Kidney (tissue), 22 donors: ENCODE measurements at places on chromosomes 11 and 22. TPM values are rescaled to one million over a fixed set of nuclear protein-coding genes. Genes with fewer than 3 reads are reported as not detected.

TCN2 gene
- 174 TPM for polyA plus RNA-seq

SHANK3 gene
- 8.8 TPM for polyA plus RNA-seq

GP1BB gene
- polyA plus RNA-seq, result 4.1 TPM

LIF gene
- 0.67 TPM for polyA plus RNA-seq

CSF2RB gene
- 1.0 TPM for polyA plus RNA-seq

PLAAT5 gene
- polyA plus RNA-seq, result 7.6 TPM

SLC17A6 gene
- polyA plus RNA-seq, result not detected

KCNJ11 gene
- 3.6 TPM for polyA plus RNA-seq

POLD4 gene
- polyA plus RNA-seq, result 174 TPM

DNA sequence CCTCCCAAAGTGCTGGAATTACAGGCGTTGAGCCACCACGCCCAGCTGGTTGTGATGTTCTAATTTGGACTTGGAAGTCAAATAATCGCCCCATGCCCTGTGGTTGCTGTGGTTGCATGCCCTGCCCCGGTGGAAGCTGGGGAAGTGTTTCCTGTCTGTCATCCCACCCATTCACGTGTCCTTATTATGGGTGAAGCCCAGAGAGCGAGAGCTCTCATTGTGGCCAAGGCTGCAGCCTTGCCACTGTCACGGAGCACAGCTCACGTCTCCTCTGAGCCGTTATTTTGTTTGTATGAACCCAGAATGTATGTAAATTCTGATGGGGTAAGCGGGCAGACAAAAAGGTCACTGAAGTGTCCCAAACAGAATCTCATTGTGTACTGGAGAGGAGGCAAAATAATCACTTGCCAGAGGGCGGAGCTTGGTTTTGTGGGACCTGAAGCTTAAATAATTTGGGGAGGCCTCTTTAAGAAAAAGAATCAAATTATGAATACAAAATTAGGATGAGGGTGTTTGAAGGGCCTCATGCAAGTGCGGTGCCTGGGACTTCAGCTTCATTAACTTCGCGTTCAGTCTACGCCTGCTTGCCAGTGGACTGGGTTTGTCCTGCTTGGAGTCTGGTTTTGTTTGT lies 25.8 kb upstream of the TREH start:
- no peak for DNase-seq

DNA sequence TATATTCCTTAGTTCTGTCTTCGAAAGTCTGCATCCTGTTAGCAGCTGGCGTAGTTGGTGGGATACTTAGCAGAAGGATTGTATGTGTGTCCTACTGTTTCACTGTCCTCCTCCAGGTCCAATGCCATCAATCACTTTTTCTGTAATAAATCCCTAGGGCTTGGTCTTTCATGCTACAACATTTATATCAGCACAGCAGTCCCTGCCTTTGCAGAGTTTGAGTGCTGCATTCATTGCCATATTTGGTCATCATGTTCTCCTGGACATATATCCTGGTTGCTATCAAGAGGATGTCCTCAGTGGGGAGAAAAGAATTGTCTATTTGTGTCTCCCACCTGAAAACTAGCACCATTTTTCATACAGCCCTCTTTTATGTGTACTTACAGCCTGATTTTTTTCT lies 67.0 kb downstream of the OR5AK2 start:
- DNase-seq, result peak; percentile 17

GRCh38 chr22:33326540-33327295 lies 268.5 kb upstream of the SYN3 start:
- no peak for DNase-seq

- no peak for DNase-seq
Observed at GRCh38 chr11:96112192-96113128, 188.6 kb upstream of the MTMR2 start.

DNA sequence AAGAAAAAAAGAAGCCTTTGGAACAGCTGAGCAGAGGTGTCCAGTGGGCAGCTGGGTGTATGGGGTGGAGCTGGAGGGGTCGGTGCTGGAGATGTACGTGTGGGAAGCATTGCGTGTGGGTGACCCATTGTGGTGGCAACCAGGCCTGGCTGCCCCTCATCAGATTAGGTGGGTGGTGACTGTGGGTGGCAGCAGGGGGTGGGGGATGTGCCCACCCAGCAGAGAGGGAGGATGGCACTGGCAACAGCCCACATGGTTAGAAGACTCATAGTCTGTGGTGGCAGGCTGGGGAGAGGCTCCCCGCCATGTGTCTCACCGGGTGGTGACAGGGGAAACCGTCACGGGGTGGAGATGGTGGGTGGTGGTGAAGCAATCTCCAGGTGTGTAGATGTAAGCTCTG lies 27.6 kb downstream of the TP53I11 start:
- DNase-seq, result no peak

DNA sequence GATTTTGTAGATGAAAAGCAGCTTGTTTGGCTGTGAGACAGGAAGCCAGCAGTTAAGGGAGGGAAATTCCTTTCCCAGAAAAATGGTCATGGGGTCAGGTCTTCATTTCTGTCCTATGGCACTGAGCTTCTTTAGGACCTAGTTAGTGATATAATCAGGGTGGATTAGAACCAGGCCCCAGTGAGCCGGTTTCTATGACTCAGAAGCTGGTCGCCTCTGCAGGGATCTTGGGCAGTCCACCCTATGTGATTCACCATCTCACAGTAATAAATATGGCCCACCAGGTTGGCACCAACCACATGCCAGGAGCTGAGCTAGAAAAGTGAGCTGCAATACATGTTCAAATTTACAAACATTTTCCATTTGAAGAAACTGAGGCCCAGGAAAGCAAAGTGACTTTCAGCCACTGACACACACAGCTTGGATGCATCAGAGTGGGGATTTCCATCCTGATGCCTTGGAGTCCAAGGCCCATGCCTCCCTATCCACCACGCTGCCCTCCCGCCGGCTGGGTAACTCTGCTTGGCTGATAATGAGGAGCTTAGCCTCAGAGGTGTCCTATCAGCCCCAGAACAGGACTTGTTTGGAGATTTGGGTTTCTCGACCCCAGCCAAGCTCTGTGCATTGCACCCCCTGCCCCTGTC lies 42.0 kb downstream of the CD82 start:
- no peak for DNase-seq

DNA sequence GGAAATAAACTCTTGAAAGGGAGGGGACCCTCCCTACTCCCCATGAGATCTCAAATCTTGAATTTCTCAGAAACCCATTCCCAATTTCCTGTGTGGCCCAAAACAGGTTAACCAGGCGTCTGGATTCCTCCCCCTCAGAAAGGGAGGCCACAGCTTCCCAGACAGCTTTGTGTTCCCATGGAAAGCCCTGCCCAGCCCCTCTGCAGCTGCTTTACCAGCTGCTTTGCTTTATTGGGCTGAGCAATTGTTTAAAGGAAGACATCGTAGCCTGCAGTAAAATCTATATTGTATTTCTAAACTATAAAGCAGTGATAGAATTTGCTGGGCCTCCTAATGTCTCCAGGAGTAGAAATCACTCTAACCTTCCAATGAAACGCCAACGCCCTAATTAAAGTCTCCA lies 97.4 kb downstream of the CHST1 start:
- DNase-seq, result no peak

- DNase-seq, result no peak
Observed at GRCh38 chr11:36492724-36493304, 17.3 kb downstream of the TRAF6 start.

- no peak for DNase-seq
Observed at GRCh38 chr22:24355574-24355973, 71.8 kb upstream of the ADORA2A start.

DNA sequence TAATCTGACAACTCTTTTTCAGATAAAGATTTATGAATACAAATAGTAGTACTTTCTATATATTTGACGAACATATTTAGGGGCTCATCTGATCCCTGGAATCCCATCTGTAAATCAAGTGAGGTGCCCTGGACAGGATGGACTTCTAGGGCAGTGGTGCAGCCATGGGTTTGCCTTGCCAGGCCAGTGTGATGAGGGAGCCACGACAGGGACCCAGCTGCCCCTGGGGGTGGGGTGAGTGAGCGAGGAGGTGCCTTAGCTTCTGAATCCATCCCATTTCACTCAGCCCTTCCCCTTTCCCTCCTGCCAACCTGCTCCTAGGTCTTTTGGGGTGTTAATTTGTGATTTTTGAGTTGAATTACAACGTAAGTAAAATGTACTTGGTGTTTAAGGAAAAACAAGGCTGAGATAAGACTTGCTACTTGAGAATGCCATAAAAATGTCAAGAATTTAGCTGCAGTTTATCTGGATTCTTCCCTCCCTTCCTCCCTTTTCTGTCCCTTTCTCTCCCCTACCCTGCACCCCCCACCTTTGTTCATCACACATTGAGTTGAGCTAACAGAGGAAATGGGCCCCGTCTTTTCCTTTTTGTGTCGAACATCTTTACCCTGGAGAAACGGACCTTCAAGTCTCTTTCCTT lies 60.8 kb downstream of the PPFIBP2 start:
- DNase-seq, result peak; percentile 45

- no peak for DNase-seq
Observed at GRCh38 chr11:93131709-93132108, 66.1 kb downstream of the SLC36A4 start.

DNA sequence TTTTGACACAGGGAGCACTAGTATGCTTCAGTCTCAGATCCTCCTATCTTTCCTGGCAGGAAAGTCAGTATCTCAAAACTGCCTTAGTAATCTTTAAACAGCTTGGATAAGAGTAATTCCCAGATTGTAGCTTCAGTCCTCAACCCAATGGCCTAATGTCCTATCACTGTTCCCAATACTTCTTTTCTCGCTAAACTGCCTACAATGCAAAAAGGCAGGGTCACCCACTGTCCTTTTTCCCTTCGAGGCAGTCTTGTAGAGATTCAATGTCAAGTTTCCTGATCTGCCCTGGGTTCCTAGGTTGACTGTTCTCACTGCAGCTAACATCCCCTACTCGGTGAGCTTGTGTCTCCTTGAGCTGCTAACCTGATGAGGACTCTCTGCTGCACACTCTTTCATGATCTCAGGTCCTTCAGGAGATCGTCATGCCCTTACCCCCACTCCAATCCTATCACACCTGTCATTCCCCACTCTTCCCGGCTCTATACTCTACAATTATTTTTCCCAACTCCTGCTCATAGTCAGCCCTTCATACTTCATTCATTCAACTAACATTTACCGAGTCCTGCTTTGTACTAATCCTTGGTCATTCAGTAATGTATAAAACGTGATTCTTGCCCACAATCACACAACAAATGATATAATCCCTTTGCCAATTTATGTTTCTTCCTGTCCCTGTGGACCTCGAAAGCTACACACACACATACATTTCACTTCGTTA lies 904 bp downstream of the C2CD3 start:
- DNase-seq, result peak; percentile 3

GRCh38 chr11:19558189-19558986 lies 154.2 kb upstream of the NAV2 start:
- DNase-seq, result no peak

DNA sequence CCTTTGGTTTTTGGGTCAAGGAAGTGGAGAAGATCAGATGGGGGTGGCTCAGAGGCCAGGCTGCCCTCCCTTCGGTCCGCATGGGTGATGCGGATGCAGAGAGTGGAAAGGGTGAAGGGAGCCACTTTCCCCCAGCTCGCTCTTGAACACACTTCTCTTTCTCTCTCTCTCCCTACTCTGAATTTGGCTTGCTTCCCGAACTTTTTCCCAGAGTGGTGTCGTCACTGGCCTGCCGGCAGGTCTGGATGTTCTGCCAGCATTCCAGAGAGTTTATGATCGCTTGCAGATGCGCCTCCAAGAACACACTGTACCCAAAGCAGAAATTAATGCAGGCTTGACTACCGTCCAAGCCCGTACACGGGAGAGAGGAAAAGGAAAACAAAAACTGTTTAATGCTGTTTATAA lies 103.2 kb downstream of the ZBTB16 start:
- DNase-seq, result peak; percentile 92

GRCh38 chr11:10762185-10762584 lies 11.1 kb downstream of the CTR9 start:
- no peak for DNase-seq

GRCh38 chr11:60040109-60040508 lies at the start of gene OOSP2:
Gene OOSP2 (plus strand): TSS chr11:60040409. CDS start chr11:60040460, 51 bp downstream.
- no peak for DNase-seq

GRCh38 chr22:43006016-43006505 lies 8.9 kb downstream of the PACSIN2 start:
- no peak for DNase-seq

DNA sequence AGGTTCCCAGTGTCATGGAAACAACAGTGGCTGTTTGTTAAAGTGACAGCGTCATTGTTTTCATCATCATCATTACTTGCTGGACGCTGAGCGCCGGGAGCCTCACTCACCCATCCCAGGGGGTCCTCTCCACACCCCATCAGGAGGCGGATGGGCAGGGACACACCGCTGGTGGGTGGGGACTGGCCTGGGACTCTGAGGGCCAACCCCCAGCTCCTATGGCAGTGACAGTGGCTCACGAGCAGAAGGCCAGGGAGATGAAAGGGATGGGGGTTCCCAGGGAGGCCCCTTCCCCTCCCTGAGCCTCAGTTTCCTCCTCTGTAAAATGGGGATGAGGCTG lies 76.6 kb upstream of the PRR5 start:
- DNase-seq, result no peak

DNA sequence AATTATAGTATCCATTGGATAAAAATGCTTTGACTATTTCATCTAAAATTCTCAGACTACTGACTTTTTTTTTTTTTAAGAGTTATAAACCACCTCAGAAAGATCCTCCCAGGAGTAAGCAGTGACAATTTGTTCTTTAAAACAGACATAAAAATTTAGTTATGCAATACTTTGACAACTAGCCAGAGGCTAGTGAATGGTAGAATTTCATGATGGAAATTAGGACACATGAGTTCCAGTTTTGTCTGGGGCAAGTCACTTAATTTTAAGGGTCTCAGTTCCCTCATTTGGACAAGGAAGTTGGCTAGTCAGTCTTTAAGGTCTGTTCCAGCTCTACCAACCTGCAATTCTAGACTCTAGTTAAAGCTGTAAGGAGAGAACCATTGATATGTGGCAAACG lies 2.9 kb downstream of the IL18 start:
- DNase-seq, result no peak

DNA sequence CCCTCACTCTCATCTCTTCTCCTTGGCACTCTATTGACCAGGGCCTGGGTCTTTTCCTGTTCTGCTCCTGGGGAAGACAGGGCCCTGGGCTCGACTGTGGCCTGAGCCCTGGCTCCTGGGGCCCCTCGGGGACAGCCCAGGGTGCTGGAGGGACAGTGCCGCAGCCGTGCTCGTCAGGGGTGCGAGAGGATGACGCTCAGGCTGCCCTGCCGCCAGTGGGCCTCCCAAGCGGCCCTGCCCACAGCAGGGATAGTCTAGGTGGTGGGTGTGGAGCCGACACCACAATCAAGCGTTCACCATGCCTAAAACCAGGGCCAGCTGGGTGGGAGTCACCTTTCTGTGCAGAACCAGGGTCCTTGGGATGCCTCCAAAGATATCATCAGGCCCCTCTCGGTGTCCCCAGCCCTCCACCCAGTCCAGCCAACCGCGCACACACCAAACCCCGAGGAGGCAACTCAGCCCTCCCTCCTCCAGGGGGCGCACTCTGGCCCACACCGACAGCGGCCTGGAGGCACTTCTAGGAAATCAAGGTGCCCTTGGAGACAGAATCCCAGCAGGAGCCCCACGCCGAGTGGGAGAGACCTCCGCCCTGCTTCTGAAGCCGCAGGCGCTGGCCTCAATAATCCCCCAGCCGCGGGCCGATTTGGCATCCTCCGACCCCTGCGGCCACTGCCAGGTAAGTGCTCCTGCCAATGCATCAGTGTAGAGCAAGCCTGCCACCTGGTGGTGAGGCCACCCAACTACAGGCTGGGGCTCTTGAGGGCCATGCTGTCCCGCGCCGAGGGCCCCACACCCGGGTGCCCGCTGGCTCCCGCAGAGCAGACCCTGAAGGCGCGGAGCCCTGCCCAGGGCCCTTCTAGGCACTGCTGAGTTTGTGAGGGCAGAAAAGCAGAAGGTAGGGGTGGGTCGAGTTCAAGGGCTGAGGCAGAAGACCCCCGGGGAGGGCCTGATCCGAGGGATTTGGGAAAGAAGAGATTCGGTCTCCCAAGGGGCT lies 496.4 kb downstream of the BUD13 start:
- DNase-seq, result peak; percentile 86
